8988T (cell line): ENCODE measurements at places on chromosomes 7 and 10.

DNA sequence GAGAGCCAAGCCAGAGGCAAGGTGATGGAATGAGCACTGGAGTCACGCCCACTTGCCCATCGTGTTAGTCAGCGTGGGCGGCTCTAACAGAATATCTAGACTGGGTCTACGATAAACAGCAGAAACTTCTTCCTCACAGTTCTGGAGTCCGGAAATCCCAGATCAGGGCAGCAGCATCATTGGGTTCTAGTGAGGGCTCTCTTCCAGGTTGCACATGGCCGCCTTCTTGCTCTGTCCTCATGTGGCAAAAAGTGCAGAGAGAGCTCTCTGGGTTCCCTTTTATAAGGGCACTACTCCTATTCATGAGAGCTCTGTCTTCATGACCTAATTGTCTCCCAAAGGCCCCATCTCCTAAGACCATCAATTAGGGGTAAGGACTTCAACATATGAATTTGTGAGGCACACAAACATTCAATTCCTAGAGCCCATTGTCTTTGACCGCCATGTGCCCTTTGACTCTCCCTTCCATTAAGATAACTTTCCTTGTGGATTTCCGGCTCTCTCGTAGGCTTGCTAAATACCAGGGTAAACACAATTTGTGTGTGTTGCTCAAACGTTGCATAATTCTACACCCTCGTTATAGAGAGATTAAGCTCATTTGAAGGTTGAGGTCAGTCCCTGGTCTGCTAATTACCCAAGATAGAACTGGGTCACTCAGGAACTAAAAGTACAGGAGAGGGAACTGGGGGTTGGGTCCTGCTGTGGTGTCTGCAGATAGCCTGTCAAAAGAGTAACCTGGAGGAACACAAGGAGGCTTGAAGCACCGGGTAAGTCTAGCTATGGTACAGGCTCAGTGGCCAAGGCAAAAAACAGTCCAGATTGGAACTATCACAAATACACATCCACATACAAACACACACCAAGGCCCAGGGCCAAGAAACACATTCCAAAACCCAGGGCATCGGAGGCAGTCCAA is 28.7 kb upstream of the USP6NL start:
- DNase-seq: no peak

- no peak for DNase-seq
These were observed 247.2 kb upstream of the IGFBP3 start for GRCh38 chr7:46168231-46168630.

DNA sequence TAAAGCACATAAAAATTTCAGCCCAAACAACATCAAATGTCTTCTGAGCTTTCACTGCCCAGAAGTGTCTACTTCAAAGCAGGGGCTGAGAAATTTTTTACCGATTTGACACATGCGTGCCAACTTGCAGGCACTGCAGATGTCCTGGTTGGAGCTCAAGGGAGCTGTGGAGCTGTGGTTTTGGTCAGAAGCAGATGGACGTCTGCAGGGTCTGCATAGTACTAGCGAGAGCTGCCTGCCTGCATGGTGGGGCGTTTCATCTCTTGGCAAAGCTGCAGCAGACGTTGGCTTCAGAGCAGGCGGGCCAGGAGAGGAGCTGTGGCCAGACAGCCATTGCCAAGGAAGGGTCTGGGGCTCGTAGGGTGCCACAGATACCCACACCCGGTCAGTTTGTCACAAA is 296.7 kb downstream of the GLRX3 start:
- DNase-seq: no peak

- no peak for DNase-seq
These were observed 531.1 kb upstream of the STEAP1 start for GRCh38 chr7:89623018-89623672.

DNA sequence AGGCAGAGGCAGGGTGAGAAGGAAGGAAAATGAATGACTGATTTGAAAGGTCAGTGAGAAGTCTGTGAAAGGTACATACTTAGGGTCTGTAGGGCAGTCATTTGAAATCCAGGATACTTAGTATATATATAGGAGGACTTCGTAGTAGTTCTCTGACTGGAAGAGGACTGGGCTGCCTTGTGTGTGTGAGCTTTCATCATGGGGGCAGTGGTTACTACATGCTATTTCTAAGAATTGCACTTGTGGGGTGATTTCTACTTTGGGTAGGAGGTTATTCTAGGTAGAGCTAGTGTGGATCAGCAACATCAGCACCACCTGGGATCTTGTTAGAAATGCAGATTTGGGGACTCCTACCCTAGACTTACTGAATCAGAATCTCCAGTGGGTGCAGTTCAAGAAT is 104.1 kb downstream of the AUTS2 start:
- DNase-seq: no peak

- DNase-seq: no peak
These were observed 167.2 kb downstream of the AKR1D1 start for GRCh38 chr7:138243430-138243829.

GRCh38 chr7:98399462-98399861 is 1.4 kb downstream of the BAIAP2L1 start:
- no peak for DNase-seq

- DNase-seq: no peak
These were observed 53.1 kb upstream of the C7orf33 start for GRCh38 chr7:148537435-148537834.

DNA sequence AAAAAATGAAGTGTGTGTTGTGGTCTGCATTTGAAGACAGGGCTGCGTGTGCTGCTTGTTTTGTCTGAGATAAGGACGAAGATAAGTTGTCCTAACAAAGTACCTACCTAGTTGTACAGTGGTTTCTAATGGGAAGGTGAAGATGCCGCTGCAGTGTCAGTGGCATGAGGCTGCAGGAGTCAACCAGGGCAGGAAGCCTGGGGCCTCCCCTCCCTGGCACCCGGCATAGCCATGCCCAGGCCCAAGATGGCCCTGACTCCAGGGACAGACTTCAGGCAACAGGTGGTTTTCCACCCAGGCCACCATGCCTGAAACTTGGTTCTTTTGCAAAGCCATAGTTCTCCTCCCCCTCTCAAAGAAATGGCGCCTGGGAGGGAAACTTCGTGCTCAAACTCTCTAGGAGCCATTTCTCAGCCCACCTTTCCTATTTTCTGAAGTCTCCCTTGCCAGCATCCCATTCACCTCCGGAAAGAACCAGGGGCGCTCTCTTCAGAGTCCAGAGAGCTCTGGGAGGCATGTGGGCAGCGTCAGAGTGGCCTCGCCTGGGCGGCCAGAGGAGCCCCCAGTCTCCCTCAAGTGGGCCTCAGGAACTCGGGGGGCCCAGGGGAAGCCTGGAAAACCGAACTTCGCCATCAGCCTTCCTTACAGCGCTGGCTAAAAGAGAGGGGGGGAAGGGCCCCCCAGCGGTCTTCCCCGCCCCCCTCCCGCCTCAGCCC is 2.1 kb upstream of the KAT6B start:
- no peak for DNase-seq

- DNase-seq: no peak
These were observed 30.2 kb upstream of the IKZF1 start for GRCh38 chr7:50274361-50274760.

DNA sequence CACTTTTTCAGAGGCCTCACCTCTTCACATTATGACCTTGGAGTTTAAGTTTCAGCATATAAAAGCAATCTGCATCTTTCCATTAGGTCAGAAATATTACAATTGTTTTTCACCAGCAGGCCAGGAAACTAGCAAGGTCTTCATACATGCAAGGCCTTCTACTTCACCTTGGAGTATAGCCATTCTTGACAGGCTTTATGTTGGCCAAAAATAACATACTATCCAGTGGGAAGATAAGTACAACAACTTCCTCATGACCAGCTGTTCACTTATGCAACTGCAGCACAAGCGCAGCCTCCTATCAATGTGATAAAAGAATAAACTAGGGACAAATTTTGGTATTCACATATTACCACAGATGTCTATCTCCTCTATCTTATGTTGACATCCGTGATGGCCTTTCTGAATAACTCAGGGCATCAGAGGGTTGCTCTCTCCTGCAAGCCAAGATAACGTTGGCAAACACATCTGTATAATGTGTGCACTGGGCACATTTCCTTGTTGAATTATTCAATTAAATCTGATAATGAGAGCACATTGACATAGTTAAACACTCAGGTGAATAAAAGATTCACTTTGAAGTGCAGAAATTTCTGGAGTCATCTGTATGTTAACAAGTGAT is 239.8 kb downstream of the FZD1 start:
- no peak for DNase-seq
